ENCODE measurements at places on chromosomes 6 and 20. TPM values are rescaled to one million over a fixed set of nuclear protein-coding genes. Genes with fewer than 3 reads are reported as not detected.

The OR2B6 gene
- not detected for polyA plus RNA-seq

The PSORS1C2 gene
- not detected for polyA plus RNA-seq

DNA sequence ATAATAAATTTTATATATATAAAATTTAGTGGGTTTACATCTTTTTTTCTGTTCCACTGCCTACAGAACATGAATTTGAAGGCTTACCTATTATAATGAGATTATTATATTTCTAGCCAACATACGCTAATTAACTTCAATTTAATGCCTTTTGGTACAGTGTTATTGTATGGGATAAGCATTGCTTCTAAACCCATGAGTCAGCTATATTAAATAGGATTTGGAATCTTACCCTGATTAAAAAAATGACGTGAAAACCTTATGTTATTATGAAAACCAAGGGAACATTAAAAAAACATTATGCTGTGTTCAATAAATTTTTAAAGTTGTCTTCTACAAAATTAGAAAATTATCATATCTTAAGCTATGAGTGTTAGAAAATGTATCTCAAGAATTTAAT lies 334.0 kb upstream of the RGS17 start:
- DNase-seq = no peak
- no peaks in the 10 kb centered on the region for H3K4me1 ChIP-seq
- no peak overlapping the region for H3K4me3 ChIP-seq
- H3K27ac ChIP-seq = no peak overlapping the region

DNA sequence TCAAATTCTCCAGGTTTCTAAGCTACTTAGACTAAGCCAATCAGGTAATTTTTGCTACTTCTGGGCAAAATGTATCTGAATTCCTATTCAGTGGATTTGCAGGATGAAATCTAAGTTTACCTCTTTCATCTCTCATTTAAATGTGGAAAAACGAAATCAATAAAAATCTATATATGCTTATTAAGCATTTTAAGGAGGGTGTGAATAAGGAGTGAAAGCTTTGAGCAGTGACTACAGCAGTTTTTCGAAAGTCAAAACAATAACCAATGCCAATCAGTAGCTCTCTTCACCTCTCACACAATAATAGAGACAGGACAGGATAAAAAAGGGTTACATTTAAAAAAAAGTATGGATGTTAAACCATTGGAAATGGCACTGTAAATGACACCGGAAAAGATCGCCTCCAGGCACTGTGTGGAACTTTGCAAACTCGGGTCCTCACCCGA lies 476 bp upstream of the BCKDHB start:
- peak overlapping the region; percentile 99 for H3K27ac ChIP-seq
- H3K27me3 ChIP-seq = no peaks in the 10 kb centered on the region
- no peak overlapping the region for H3K4me3 ChIP-seq
- no peak for DNase-seq

- no peak overlapping the region for H3K4me3 ChIP-seq
- H3K36me3 ChIP-seq = no peaks in the 10 kb centered on the region
- no peak for DNase-seq
- no peak overlapping the region for H3K27ac ChIP-seq
- H3K4me1 ChIP-seq = no peaks in the 10 kb centered on the region
- no peaks in the 10 kb centered on the region for H3K27me3 ChIP-seq
These were observed 9.0 kb upstream of the MTRES1 start for GRCh38 chr6:107019047-107019446.
